ENCODE measurements at places on chromosomes 1 and 21.

DNA sequence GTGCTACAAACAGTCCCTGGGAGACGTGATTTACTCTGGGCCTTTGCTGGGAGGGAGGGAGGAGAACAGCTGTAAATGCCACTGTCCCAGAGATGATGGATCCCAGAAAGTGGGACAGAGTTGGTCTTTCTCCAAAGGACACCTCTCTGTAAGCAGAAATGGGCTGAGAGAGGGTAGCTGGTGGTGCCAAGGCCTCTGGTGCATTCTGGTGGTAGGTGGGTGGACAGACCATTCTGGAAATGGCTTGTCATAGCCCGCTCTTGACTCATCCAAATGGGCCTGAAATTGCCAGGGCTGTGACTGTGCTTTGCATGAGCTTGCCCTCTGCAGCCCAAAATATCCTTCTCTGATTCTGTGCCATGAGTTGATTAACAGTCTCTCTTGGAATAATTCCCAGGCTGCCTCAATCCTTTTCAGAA is 36.1 kb downstream of the CCDC185 start:
- no peak for DNase-seq

GRCh38 chr1:1094981-1095380 is 20.9 kb upstream of the RNF223 start:
- DNase-seq: no peak

GRCh38 chr1:30515755-30516484 is 207.5 kb downstream of the MATN1 start:
- DNase-seq: no peak

DNA sequence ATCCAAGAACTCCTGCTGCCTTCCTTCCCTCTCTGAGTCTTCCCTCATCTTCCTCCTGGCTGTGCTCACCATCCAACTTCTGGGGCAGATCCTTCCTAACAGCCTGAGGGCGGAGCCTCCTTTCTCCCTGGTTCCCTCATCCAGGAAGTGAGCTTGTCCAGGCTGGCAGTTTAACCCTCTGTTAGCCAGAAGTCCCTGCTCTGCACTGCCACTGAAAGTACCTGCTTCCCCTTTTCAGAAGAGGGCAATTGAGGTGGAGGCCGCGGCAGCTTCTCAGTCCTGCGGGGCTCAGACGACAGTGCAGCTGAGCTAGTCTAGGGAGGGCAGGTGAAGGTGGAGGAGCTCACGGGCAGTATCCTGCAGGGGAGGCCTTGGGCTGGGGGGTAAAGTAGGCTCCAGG is 149.1 kb downstream of the FCRL5 start:
- no peak for DNase-seq

GRCh38 chr1:206898915-206899431 is 1.7 kb downstream of the IL24 start:
- DNase-seq: no peak
